ENCODE measurements at places on chromosomes 11 and 22.
A peak's percentile ranks its signal among the peaks of the same experiment; 100 is the strongest.

DNA sequence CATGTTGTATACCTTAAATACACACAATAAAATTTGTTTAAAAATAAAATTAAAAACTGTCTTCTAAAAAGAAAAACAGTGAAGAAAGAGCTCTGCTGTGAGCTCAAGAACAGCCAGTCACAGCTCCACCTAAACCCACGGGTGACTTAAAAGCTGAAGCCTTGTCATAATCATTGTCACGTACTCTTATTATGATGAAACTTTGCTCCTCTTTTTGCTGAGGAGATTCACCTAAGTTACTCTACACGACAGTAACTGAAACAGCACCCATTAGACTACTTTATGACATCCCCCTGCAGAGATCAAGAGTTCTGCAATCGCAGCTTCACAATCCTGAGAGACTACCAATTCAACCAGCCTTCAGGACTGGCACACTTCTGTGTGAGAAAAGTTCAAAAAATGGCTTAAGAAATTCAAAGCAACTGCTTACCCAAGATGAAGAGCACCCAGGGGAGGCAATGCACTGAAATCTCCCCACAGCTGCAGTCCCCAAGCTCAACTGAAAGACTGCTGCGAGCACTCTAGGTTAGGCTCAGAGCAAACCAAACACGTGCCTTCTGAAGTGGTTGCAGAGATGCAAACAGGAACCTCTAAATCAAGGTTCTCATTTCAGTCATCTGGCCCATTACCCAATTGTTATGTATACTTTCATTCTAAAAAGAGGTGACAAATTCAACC lies at the start of gene JAML:
Gene JAML, minus strand, starts transcription at position 501 of the 678 bp plus-strand sequence. CDS start 10,145 bp downstream, outside the sequence.
- DNase-seq, result no peak

DNA sequence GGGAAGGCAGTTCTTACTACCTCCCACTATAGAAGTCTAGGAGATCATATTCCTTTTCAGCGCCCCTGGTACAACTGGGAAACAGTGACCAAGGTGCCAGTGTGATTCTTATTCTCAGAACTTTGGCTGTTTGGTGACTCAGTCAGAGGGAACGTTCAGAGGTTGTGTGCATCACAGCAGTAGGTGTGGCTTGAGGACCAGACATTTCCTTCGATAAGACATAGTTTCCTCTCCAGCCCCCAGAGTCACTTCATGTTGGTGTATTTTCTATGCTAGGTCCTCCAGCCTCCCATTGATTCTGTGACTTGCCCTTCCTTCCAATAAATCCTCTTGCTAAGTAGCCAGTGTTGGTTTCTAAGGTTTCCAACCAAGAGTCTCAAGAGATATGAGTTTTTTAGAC lies 171.9 kb upstream of the MPPED2 start:
- DNase-seq, result peak; percentile 17

GRCh38 chr11:1863352-1864216 lies 10.7 kb downstream of the LSP1 start:
- peak; percentile 97 for DNase-seq

DNA sequence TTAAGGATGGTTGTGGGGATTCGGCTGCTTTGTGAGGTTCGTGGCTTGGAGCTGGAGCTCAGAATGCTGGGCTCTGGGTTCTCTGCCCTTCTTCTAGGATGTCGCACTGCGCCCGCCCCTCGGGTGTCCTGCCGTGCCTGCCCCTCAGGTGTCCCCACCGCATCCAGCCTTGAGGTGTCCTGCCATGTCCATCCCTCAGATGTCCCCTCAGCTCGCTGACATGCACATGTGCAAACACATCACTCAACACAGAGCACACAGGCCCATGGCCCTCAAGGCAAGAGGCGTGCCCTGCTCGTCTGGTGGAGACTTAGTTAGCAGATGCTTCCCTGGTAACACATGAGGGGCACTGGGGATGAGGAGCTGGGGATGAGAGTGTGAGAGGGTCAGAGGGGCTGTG lies 359.3 kb downstream of the TBC1D22A start:
- no peak for DNase-seq

GRCh38 chr11:106031202-106031810 lies 9.3 kb upstream of the MSANTD4 start:
- DNase-seq, result no peak

DNA sequence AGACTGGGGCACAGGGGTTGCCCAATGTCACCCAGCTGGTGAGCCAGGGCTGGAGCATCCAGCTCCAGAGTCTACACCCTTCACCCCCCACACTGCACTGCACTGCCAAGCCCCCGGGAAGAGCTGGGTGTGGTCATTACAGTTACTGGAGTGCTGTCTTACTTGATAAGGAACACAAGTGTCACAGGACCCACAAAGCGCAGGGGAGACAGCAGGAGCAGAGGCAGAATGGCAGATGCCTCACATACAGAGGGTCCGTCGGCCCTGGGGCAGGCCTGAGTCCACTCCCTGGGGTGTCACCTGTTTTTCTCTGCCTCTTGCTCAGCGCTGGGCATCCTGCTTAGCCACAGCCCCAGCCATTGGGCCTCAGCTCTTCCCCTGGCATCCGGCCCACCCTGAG lies 7.7 kb downstream of the IL2RB start:
- DNase-seq, result no peak

GRCh38 chr11:67045314-67045713 lies 11.3 kb upstream of the RHOD start:
- DNase-seq, result peak; percentile 93

DNA sequence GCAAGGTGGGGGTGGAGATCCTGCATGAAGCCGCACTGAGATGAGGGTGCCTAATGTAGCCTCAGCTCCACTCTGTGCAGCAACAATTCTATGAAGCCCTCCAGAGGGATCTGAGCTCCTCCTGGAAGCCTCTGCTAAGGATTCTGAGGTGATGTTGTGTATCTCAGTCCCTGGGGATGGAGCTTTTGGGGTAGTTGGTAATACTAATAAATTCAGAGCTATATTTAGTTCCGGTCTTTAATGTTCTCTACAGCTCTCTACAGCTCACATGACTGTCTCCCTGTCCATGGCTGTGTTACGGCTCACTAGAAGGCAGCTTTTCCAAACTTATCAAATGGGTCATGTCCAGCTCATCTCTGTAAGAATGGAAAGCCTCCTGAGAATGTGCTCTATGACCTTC lies 93.4 kb downstream of the ISX start:
- DNase-seq, result no peak

DNA sequence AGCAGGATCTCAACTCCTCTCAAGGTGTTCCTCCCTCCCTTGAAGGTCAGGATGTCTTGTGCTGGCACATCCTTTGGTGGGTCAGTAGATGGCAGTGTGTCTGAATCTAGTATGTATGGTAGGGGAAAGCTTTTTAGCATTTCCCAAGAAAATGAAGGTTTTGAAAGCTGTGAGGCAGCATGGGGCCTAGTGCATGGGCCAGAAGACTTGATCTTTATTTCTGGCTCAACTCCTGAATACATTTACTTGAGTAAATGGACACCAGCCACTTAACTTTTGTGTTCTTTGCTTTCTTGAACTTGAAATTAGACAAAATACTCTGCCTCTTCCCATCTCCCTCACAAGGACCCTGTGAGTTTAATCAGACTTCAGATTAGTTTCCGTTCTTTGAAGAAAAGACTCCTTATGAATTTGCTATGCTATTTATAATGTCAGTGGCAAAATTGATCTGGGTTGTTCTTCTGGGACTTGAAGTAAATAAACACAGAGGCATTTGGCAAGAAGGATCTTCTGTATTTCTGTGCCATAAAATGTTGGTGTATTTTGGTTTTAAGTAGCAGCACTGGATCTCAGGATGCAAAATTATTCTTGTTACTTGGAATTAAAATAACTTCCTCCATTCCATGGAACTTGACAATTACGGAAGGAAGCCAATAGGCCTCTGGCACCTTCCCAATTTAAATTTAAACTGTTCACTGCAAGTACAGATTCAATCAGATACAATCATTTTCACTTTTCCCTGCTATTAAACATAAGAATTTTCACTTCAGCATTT lies 288.8 kb downstream of the CASP12 start:
- peak; percentile 82 for DNase-seq

GRCh38 chr11:121446752-121447156 lies 5.4 kb upstream of the SORL1 start:
- DNase-seq, result peak; percentile 25

DNA sequence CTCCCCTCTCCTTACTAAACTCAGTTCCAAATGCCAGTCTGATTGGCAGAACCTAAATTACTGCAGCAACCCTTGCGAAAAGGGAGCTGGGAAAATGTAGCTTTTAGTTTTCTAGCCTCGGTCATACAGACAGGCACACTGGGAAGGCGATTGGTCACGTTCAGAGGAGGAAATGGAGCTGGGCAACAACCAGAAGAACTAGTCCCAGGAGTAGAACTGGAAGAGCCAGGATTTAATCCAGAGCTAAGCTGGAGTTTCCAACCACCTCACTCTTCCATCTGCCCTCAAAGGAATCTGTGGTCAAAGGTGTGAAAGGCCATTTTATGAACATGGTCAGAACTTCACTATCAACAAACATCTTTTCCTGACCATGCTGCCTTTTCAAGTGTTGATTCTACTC lies 155.7 kb upstream of the ARHGAP20 start:
- no peak for DNase-seq
